ENCODE measurements at places on chromosomes 2 and 18.

GRCh38 chr2:17311771-17312511, 206.3 kb downstream of the RAD51AP2 start:
- no peak for DNase-seq

- peak; percentile 52 for DNase-seq
These were observed 145.6 kb downstream of the TGIF1 start for GRCh38 chr18:3595369-3596273.

DNA sequence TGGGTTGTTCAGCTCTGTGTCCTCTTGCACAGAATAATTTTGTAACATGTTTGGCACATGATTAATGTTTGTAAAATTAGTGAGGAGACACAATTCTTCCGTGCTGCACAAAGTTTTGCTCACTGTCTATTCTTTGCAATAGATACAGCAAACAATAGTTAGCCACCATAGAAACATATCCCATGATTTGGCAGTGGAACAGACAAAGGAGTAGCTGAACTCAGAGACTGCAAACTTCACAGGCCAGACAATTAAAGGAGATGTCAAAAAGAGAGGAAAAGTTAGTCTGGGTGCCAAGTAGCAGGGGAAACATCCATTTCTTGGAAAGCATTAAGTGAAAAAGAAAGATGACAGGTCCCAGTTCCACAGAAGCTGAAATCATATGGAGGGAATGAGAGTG, 267.4 kb upstream of the NRXN1 start:
- no peak for DNase-seq

DNA sequence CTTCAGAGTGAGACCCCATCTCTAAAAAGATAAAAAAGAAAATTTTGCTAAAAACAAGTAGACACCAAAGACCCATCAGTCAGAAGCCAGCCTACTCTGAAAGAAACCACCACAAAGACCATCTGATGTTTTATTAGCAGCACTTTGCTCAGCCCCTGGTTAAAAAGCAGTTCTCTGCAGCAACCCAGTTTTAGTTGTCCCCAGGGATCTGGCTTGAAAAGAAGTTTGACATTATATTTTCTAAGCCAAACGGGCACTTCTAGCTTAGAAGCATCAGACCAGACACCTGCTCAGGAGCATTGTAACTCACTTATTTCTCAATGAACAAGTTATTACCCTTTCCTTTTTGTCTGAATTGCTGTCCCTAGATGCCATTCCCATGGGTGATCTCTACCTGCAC, 164.2 kb upstream of the ETAA1 start:
- DNase-seq, result no peak

DNA sequence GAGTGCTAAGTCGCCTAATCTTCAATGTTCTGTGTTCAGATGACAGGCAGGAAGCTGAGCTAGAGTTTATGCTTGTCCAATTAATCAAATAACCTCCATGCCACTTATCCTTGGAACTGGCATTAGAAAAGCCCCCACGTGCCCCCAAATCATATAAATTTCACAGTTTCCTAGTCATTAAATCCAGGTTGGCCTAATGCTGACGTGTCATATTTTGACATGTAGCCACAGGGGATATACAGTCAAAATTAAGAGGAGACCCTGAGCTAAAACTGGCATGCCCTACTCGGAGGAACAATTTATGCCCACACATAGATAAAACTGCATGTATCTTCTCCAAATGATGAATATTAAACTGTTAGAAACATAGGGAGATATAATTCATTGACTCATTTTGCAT, 101.0 kb downstream of the AFF3 start:
- DNase-seq, result no peak

- no peak for DNase-seq
These were observed 248.3 kb downstream of the TRIB2 start for GRCh38 chr2:12964904-12965539.

DNA sequence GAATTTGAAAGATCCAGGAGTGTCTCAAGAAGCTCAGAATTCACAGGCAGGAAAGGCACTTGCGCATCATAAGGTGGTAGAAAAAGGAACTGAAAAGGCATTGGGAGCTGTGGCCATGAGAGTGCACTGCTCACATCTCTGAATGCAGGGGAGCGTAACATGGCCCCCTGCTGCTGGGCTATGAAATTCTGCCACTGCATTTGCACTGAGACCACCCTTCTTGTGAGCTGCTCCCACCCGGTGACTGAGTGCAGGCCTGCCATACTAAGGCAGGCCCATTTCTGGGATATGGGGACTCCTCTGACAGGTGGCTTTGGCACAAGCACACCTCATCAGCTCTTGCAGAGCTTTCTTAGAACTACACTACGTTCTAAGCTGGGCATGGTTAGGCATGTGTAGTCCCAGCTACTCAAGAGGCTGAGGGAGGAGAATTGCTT, 25.3 kb upstream of the STARD7 start:
- DNase-seq, result no peak

GRCh38 chr2:22932288-22932687, 452.7 kb upstream of the KLHL29 start:
- no peak for DNase-seq

- DNase-seq, result peak; percentile 55
These were observed 1.5 kb downstream of the ERBB4 start for GRCh38 chr2:212536817-212537725.

DNA sequence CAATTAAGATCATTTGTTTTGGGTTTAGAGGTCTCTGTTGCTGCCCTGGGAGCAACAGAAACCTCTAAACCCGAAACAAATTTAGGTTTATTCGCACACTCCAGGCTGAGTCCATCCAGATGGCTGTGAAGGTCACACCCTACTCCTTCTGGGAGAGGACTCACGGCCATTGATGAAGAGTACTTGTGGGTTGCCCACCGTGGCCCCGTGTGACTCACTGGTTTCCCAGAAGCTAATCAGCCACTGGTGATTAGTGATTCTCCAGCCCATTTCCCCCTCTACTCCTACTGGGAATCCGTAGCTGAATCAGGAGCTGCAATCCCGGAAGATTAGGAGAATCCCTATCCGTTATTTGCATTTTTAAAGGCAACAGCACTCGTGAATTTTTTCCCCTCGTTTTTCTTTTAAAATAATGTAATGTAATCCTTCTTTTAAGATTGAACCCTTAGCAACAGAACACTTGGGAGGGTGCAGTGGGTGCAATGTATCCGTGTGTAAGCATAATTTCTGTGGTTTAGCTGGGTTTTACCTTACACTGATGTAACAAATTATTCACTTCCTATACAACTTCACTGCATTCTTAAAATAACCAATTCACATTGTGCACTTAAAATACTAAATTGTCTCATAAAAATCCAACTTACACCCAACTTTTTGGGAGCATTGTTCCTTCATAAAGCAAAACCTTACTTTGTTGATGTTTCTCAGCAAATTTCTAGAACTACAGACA, 27.5 kb upstream of the EPAS1 start:
- no peak for DNase-seq

DNA sequence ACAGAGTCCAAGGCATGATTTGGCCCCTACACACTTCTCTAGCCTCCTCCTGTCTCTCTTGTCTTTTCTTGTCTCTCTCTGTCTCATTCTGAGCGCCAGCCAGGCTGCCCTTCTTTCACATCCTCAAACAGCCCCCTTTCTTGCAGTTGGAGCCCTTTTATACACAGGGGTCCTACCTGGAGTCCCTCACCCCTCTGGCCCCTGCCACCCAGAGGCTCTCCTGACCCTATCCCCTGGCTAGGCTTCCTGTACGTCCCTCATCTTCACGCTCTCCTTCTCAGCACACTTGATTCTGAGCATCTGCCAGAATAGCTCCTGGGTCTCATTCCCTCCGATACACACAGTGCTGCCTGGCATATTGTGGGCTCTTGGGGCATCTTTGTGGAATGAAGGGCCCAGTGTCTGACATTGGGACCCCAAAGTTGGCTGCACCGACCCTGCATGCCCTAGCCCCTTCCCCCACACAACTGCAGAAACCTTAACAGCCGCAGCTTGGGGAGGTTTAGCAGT, 261.9 kb downstream of the DYSF start:
- DNase-seq, result no peak

GRCh38 chr2:200786423-200786822, 25.3 kb upstream of the BZW1 start:
- no peak for DNase-seq

DNA sequence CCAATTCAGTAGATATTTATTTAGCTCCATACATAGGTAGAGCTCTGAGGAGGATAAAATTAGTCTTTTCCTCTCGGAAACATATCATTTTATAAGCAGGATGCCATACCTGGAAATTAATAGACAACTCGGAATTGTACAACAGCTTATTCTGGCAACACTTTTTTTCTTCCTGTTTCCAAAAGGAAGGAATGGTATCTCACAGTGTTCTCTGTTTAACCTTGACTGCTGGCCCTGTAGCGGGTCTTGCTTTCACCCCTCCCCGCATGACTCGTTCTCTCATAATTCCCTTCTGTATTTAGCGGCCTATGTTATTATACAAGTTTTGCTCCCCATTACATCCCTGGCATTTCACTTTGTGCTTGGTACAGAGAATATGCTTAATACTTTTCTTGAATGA, 2.5 kb upstream of the KYNU start:
- DNase-seq, result no peak

DNA sequence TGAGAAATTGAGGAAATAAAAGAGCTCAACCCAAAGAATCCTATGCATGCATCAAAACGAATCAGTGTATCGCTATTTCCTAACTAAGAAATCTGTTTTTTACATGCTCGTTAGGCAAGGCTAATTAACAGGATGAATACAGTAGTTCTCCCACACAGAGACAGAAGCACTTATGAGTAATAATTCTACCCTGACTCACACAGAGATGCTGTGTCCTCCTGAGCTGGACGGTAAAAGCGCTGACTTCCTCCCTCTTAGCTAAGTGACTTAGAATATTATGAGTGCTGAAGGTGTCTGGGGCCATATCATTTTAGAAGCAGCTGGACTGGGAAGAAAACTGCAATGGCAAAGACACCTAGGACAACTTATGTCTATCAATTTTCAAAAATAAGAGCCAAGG, 18.5 kb downstream of the PLEKHM3 start:
- DNase-seq, result no peak

GRCh38 chr2:170930131-170930990, 1.3 kb downstream of the GORASP2 start:
- DNase-seq, result no peak

- no peak for DNase-seq
These were observed 481.6 kb downstream of the EIPR1 start for GRCh38 chr2:2896011-2896410.

GRCh38 chr2:64711252-64711800, 57.6 kb upstream of the SERTAD2 start:
- DNase-seq, result no peak

- no peak for DNase-seq
These were observed 1132.5 kb upstream of the CELF4 start for GRCh38 chr18:38698088-38698487.

- DNase-seq, result no peak
These were observed 8.2 kb upstream of the CIB4 start for GRCh38 chr2:26649322-26649721.

DNA sequence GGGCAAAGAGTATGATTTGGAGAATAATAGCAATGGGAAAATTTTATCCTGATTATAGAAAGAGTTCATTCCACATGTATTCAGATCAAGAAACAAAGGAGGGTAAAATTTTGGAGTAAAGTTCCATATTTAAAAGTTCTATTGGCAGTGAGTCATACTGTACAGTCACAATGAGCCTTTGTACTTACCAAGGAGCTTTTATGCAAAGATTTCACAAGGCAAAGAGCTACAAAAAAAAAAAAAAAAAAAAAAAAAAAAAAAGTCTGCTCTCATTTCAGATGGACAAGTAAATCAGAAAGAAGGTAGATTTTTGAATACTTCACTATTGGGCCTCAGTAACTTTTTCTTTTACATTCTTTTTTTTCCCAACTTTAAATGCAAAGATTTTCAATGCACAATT, 1802.2 kb upstream of the PIK3C3 start:
- no peak for DNase-seq

DNA sequence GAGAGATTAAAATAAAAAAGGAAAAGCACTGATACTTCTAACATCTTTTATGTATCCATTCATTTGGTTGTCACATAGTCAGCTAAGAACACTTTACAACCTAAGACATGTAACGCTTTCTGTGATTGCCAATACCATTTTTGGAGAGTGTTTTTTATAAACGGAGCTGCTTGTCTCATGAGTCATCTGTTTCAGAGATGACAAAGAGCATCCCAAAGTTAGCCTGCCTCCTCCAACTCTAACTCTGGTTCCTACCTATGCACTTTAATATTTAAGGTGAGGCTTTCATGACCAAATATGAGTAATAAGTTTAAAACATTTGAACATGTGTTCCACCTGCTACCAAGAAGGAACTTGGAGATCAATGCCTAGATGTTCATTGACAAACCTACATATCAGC, 260.1 kb upstream of the SMIM21 start:
- no peak for DNase-seq

DNA sequence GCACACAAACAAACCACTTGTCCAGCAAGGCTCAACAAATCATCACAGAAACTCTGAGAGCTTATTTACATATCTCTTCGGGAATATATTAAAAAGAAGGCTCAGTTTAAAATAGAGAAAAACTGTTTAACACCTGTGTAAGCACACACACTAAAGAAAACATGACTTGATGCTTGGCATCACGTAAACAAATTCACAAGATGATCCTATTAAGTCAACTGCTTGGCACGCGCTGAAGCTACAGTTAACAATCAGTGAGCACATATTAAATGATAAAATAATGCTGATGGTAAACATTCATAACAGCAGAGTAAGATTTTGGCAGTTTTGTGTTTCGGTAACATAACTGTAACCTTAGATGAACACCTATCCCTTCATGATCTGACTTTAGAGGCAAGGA, 4.3 kb upstream of the HES6 start:
- no peak for DNase-seq

GRCh38 chr2:197450465-197450864, 2.9 kb upstream of the COQ10B start:
- DNase-seq, result no peak

DNA sequence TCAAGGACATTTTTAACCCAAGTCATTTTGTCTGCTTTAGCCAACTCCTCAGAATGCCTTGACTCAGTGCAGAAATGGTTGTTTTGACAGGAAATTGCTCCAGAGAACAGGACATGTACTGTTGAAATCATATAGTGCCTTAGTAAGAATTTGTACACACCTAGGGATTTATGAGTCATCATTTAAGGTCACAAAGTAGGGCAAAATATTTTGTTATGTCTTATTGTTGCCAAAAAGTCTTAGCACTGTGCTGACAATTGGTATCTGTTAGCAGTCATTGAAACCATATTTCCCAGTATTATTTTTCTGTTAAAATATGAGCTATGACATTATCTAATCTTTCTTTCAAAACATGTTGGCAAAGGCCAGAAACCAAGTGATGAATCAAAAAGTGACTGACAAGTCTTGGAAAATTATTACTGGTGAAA, 104.5 kb downstream of the OSBPL6 start:
- DNase-seq, result no peak

DNA sequence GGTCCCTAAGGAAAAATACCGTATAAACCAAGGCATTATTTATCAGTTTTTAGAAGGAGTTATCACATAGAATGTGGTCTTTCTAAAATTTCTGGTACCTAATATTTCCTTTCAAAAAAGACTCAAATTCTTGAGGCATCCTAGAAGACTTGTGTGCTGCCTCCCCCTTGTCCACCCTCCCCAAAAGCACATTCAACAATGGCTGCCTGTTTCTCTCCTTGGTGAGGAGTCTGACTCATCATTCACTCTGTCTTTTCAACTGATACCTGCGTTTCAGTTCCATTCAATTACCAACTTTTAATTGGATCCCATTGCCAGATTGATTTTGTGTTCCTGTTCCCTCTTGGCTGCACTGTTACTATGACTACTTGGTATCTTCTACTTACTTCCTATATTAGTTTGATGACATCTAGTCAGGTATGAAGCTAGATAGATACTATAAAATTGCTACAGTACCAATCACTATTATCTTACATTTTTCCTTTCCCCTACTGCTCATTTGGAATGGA, 72.9 kb downstream of the XRCC5 start:
- DNase-seq, result no peak
